ENCODE measurements at places on chromosomes 6 and 20.

- no peak for DNase-seq
These were observed 6.8 kb upstream of the USP49 start for GRCh38 chr6:41901882-41902519.

DNA sequence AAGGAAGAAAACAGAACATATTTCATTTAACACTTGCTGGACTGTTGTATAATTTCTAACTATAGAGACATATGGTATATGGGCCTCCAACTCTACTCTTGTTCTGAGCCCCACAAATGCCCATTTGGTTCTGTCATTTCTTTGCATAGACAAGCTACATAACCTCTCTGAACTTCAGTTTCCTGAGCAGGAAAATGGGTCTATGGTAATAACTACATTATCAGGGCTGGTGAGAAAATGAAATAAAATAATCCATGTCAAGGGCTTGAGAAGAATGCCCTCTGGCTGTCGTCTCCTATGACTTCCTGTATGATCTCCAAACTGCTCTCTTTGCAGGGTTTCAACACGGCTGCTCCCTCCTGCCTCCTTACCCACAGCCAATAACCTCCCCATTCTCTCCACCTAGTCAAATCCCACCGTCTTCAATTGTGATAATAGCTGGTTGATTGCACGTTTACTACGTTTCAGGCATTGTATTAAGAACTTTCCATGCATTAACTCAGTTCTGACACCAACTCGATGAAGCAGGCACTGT is 12.0 kb downstream of the ZCCHC3 start:
- no peak for DNase-seq

GRCh38 chr6:1312473-1313367 is 822 bp downstream of the FOXQ1 start:
- no peak for DNase-seq

- no peak for DNase-seq
These were observed 576 bp downstream of the NECAB3 start for GRCh38 chr20:33673410-33674293.

GRCh38 chr6:149468179-149468578 is 16.6 kb downstream of the ZC3H12D start:
- no peak for DNase-seq

DNA sequence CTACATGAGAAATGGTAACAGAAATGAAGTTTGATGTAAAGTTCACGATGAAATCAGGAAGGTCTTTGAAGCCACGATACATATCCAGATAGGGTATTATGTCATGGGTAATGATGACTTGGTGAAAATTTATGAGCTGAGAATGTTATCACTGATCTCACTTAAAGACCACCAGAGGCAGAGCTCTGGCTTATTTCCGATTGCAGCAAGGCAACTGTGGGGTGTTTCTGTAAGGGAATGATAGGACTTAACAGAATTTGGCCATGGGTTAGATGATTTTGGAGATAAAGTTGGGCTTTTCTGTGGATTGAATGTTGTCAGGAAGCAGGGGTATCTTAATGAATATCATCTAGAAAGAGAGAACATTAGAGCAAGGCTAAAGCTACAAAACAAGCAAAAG is 508.4 kb downstream of the HDGFL1 start:
- no peak for DNase-seq

DNA sequence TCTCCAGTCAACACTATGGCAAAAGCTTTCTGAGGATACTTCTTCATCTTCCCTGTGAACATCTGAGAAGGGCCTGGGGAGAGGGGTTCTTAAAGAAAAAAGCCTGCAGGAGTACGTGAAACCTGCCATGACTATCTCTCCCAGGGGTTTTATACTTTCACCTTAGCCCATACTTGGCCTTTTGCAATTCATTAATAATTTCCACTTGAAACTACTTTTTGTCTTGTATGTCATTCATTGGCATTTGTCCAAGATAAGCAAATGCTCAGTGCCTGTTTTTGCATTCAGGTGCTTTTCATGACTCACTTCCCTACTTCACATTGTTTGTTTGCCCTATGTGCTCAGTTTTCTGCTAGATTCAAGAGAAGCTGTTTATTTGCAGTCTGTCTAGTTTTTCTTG is 580.3 kb upstream of the GJE1 start:
- DNase-seq = peak; percentile 21

Measured in left renal pelvis (tissue), 4 donors.